ENCODE measurements at places on chromosomes 16 and 17.
A peak's percentile ranks its signal among the peaks of the same experiment; 100 is the strongest.

DNA sequence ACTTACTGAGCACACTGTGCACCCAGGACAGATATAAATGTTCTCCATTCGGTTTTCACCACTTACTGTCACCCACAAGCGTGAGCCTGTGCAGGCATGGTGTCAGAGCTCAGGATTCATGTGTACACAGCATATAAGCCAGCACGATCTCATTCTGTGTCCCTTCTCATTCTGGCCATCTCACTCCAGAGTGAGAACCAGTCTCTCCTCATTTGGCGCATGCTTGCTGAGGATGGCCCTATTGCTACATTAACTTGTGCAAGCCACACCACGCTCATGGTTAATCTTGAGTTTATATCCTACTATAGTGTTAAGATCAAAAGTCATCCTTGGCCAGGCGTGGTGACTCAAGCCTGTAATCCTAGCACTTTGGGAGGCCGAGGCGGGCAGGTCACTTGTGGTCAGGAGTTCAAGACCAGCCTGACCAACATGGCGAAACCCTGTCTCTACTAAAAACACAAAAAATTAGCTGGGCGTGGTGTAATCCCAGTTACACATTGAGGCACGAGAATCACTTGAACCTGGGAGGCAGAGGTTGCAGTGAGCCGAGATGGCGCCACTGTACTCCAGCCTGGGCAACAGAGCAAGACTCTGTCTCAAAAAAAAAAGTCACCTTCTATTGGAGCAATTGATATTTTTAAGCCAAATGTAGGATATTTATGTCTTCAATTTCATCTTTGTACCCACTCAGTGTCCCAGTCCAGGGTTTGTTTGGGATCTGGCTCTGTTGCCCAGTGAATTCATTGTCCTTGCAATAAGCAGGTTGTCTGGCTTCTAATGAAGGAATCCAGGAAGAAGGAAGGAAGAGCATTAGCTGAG lies 20.9 kb downstream of the SOCS1 start:
- no peak for DNase-seq

DNA sequence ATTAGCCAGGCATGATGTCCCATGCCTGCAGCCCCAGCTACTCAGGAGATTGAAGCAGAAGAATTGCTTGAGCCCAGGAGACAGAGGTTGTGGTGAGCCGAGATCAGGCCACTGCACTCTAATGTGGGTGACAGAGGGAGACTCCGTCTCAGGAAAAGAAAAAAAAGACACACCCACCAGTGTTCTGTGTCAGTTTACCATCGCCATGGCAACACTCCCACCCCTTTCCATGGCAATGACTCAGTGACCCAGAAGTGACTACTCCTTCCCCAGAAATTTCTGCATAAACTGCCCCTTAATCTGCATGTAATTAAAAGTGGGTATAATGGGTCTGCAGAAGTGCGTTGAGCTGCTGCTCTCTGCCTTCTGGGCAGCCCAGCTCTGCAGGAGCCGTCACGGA lies 4.0 kb upstream of the ZC3H18 start:
- DNase-seq: no peak

- no peak for DNase-seq
Measured at GRCh38 chr17:16953347-16953746, 18.6 kb downstream of the TNFRSF13B start.

GRCh38 chr17:17778308-17779014 lies 58.3 kb downstream of the SREBF1 start:
- no peak for DNase-seq

DNA sequence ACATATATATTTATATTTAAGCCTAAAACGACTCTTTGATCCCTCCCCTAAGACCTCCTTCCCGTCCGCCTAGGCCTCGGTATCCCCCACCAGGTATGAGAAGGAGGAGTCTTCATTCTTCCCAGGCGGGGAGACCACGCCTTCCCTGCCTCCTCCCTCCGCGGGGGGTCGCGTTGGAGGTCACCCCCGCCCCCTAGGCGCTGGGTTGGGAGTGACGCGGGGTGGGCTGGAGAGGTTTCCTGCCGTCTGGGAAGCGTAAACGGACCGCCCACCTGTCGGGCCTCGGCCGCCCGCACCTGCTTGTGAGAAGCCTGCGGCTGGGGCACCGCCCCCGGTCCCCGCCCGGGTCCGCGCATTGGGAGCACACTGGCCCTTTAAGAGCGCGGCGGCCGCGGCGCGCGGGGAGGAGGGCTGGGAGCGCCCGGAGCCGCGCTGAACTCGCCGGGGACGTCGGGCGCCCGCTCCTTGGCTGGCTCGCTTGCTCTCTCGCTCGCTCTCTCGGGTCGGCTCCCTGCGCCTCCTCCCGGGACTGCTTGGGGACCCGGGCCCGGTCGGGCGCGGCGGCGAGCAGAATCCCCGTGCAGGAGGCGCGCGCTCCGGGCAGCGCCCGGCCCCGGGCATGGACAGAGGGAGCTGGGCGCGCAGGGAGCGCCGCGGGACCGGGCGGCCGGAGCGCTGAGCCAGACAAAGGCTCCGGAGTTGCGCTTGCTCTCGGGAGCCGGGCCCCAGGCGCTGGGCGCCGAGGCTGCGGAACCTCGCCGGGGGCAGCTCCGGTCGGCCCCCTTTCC lies at the start of gene MMP15:
TSS of gene MMP15 (plus strand) at position 404 of the 788 bp plus-strand sequence. CDS start 597 bp downstream, outside the sequence.
- peak; percentile 51 for DNase-seq

- DNase-seq: no peak
Measured at GRCh38 chr17:17072546-17072945, 30.3 kb downstream of the MPRIP start.

DNA sequence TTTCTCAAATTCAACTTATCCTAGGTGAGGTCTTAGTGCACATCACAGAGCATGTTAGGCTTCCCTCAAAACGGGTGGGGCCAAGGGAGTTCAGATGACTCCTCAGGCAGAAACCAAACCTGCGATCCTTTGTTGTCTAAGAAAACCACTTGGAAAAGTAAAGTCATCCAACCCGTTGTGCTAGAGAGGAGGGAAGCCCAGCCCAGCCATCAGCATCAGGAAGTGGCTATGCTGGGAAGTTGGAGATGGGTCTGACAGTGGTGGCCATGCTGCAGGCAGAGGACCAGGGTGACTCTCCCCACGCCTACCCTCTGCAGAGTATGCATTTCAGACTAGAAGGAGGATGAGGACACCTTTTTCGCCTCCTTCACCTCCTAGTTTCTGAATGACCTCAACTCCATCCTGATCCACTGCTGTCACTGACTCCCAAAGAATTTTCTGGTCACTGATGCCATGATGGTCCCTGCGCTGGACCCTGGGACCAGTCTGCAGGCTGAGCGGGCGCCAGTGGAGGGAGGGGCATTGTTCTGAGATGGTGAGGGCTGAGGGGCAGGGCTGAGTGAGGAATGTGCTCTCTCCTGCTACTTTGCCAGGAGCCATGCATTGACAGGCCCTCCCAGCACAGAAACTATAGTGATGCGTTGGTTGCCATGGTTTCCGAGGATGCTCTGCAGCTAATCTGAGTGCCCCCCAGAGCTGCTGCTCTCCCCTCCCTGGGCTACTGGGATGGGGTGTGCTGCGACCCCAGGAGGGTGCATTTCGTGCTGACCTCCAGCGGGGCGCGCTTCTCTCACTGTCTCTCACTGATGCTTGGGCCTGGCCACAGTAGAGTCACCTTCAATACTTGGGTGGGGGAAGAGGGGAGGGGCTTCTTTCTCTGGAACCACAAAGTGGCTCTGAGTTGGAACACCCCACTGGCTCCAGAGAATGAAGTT lies 20.4 kb downstream of the ALOX12B start:
- DNase-seq: no peak

- DNase-seq: no peak
Measured at GRCh38 chr16:11045441-11045840, 101.1 kb downstream of the CLEC16A start.

DNA sequence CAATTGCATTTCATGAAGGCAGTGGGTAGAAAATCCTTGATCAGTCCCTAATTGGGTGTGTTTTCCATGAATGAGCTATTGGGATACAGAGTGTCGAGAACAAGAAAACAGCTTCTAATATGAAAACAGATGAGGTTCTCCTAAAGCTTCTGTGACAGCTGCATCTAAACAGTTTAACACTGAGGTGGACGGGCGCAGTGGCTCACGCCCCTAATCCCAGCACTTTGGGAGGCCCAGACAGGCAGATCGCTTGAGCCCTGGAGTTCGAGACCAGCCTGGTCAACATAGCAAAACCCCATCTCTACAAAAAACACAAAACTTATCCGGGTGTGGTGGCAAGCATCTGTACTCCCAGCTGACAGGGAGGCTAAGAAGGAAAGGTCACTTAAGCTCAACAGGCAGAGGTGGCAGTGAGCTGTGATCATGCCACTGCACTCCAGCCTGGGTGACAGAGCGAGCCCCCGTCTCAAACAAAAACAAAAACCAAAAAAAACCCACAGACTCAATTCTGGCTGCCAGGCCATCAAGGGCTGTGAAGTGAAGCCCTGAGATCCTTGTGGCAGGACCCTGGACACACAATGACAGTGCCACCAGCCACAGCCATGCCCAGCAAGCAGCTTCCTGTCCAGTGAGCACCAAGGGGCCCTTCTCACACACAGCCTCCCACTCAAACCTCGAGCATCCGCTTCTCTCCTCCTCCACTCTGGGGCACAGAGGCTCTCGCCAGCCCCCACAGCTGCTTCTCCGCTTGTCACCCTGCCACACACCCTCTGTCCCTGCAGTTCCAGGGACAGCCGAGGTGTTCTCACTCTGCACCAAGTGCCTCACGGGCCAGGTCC lies 44.0 kb downstream of the ANKRD11 start:
- no peak for DNase-seq

- DNase-seq: no peak
Measured at GRCh38 chr16:75567911-75568310, 1.7 kb downstream of the GABARAPL2 start.

- no peak for DNase-seq
Measured at GRCh38 chr16:72727565-72727964, 320.4 kb downstream of the ZFHX3 start.

- no peak for DNase-seq
Measured at GRCh38 chr16:54647725-54648221, 282.9 kb upstream of the IRX5 start.

DNA sequence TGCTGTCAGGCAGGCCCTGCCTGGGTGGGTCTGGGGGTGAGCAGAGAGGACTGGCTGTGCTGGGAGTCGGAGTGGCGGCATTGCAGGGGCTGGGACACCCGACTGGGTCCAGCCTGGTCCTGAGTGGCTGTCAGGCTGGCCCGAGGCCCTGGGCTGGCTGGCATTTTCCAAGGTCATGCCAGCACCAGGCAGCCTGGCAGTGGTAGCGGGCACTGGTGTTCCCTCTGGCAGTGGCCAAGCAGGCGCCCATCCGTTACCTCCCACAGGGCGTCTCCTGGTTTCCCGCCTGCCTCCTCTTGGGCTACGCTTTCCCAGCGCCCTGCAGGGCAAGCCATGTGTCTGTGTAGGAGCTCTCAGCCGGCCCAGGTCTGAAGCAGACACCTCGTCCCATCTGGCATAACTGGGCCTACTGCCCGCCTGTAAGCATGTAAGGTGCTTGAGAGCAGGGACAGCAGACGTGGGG lies 5.7 kb upstream of the PKMYT1 start:
- no peak for DNase-seq

- DNase-seq: no peak
Measured at GRCh38 chr17:56762988-56763387, 70.7 kb downstream of the C17orf67 start.

DNA sequence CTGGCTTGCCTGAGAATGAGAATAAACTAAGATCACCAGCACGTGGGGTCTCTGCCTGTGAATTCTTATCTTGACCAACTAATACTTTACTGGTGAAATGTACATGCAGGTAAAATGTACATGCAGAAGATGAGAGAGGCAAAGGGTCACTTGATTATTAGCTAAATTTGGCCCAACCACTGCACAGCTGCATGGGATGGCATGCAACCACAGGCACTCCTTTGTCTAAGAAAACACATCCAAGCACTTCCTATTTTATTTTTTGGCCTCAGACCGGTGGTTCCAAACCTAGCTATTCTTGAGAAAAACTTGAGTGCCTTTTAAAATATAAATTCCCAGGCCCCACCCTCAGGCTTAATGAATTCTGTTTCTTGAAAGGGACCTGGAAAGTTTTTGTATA lies 77.9 kb downstream of the SYCE1L start:
- DNase-seq: no peak

GRCh38 chr17:44110823-44111633 lies 12.4 kb downstream of the HDAC5 start:
- DNase-seq: peak; percentile 62

GRCh38 chr16:54110016-54110981 lies 176.3 kb downstream of the IRX3 start:
- DNase-seq: no peak

GRCh38 chr17:65231086-65231485 lies 93.9 kb downstream of the RGS9 start:
- peak; percentile 14 for DNase-seq

- no peak for DNase-seq
Measured at GRCh38 chr16:69057400-69058378, 47.8 kb upstream of the HAS3 start.

DNA sequence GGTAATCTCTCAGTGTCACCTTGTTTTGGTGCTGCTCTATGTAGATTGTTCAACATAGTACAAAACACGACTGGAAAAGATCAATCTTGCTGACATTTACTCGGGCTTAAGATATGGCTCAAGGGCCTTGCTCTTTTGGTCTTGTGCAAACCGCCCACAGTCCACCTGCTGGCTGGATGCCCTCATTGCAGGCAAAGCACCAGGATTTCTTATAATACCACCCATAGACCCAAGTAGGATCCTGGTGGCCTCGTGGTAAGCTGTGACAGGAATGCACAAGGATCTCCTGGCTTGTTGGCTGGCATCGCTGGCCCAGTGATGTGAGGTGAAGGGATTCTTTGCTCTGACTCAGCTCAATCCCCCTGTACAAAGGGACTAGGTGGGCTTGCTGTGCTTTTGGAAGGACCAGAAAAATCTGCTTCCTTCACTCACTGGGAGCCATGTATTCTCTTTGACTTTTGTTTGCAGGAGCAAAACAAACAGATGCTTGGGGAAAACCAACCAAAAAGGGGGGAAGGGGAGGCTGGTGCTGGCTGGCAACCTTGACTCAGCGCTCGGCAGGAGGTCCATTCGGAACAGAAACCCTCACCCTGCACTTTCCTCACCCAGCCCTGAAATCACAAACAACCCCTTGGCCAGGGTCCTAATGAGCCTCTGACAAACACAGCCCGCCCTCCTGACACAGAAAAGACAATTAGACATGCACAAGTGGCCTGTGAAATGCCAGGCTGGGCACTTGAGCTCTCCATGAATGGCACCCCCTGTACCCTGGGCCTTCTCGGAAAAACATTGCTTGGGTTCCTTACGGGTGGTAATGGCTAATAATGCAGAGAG lies 36.6 kb upstream of the MED9 start:
- DNase-seq: peak; percentile 75

DNA sequence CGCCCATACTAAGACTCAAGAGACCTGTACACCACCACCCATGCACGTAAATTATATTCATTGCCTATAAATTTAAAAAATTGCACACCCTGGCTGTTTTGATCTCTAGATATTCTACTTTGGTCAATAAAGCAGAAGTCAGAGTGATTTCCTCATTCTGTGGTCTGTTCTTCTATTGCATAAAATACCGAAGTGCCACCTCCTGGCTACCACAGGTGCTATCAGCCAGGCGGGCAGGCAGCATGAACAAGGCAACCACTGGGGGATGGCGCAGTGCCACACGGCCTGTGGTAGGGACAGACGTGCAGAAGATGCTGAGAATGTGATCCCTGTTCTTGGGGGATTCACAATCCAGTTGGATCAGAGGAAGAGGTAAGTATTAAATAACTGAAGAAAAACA lies 122.3 kb downstream of the CDK5R1 start:
- peak; percentile 78 for DNase-seq

- DNase-seq: no peak
Measured at GRCh38 chr17:5362162-5362811, 57.2 kb downstream of the NUP88 start.

Data from OCI-LY7 (cell line).